ENCODE measurements at places on chromosomes 6 and 20.

- no peak overlapping the region for H3K27ac ChIP-seq
- DNase-seq = no peak
- H3K4me1 ChIP-seq = peaks cover 12% of the 10 kb centered on the region
- H3K27me3 ChIP-seq = peaks cover 42% of the 10 kb centered on the region
Measured at GRCh38 chr6:28585335-28585734, 59.7 kb downstream of the GPX5 start.

- no peak for DNase-seq
- no peak overlapping the region for H3K27ac ChIP-seq
- H3K4me3 ChIP-seq = no peak overlapping the region
- no peaks in the 10 kb centered on the region for H3K27me3 ChIP-seq
Measured at GRCh38 chr6:24273096-24273870, 84.6 kb downstream of the DCDC2 start.

GRCh38 chr6:167578371-167578901 lies 248.3 kb upstream of the AFDN start:
- H3K27ac ChIP-seq = no peak overlapping the region
- no peaks in the 10 kb centered on the region for H3K4me1 ChIP-seq
- no peaks in the 10 kb centered on the region for H3K27me3 ChIP-seq
- no peaks in the 10 kb centered on the region for H3K36me3 ChIP-seq
- no peak overlapping the region for H3K4me3 ChIP-seq

GRCh38 chr6:44298055-44298803 lies 14.9 kb downstream of the AARS2 start:
- H3K27ac ChIP-seq = no peak overlapping the region
- no peak for DNase-seq
- H3K4me3 ChIP-seq = no peak overlapping the region
- H3K27me3 ChIP-seq = peaks cover 17% of the 10 kb centered on the region

GRCh38 chr6:84119277-84119676 lies 85.7 kb downstream of the MRAP2 start:
- no peak overlapping the region for H3K27ac ChIP-seq
- H3K4me1 ChIP-seq = no peaks in the 10 kb centered on the region
- no peak overlapping the region for H3K4me3 ChIP-seq
- H3K27me3 ChIP-seq = no peaks in the 10 kb centered on the region
- no peak for DNase-seq
- H3K36me3 ChIP-seq = no peaks in the 10 kb centered on the region

GRCh38 chr6:49540614-49541013 lies 9.9 kb upstream of the C6orf141 start:
- H3K27me3 ChIP-seq = no peaks in the 10 kb centered on the region
- no peaks in the 10 kb centered on the region for H3K36me3 ChIP-seq
- H3K4me3 ChIP-seq = no peak overlapping the region
- H3K4me1 ChIP-seq = no peaks in the 10 kb centered on the region
- no peak for DNase-seq
- H3K27ac ChIP-seq = no peak overlapping the region

DNA sequence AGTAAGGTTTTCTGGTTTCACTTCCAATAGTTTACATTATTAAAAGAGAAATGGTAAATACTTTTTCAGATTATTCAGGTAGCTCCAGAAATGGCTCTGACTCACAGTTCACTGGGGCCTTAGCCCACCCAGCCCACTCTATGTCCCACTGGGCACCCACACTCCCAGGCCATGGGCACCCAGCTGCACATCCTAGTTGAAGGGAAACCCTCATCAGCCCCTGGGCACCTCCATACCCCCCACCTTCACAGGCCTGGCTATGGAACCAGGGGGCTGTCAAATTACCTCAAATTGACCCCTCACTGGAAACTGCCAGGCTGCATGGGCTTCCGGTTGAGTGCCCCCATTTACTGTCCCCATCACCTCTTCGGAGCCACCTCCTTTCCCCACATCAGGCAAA lies 51.5 kb downstream of the BMP7 start:
- DNase-seq = no peak
- no peaks in the 10 kb centered on the region for H3K36me3 ChIP-seq
- H3K4me3 ChIP-seq = no peak overlapping the region
- no peak overlapping the region for H3K27ac ChIP-seq
- H3K4me1 ChIP-seq = no peaks in the 10 kb centered on the region

DNA sequence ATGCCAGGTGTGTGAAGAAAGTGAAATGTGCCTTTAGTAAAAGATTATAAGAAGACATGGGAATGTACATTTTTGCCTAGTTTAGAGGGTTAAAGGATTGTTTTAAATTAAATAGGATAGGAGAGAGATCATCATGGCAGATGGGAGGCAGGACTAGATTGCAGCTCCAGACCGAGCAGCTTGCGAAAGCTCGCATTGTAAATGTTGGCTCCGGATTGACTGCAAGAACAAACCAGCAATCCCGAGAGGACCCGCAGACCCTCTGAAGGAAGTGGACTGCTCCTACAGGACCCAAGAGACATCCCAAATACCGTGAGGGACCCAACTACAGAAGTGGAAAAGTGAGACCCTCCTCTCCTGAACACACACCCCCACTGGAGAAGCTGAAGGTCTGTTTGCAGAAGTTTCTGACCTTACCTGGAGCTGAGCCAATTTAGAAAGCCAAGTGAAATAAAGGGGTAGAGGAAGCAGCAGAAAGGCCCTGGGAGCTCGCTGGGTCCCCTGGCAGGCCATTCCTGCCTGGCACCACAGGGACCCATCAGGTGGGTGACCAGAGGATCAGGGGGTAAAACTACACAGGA lies 30.0 kb upstream of the TPD52L1 start:
- no peak overlapping the region for H3K4me3 ChIP-seq
- H3K36me3 ChIP-seq = no peaks in the 10 kb centered on the region
- no peak for DNase-seq
- H3K27me3 ChIP-seq = no peaks in the 10 kb centered on the region
- H3K27ac ChIP-seq = no peak overlapping the region

DNA sequence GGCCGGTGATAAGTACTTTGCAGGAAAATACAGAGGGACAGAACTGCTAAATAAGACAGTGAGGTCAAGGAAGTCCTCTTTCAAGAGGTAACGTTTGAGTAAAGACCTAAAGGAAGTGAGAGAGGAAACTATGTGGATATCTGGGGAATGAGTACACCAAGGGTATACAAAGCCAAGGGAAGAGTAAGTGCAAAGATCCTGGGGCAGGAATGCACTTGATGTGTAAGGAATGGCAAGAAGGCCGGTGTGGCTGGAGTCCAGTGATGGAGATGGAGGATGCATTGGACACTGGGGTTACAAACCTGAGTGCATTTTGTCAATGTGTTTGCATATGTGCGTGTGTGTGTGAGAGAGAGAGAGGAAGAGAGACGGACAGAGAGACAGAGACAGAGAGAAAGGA lies 32.1 kb upstream of the TGM2 start:
- no peak overlapping the region for H3K27ac ChIP-seq
- H3K27me3 ChIP-seq = no peaks in the 10 kb centered on the region
- no peaks in the 10 kb centered on the region for H3K4me1 ChIP-seq
- H3K4me3 ChIP-seq = no peak overlapping the region
- DNase-seq = no peak

GRCh38 chr6:54085047-54085446 lies 26.2 kb upstream of the MLIP start:
- no peak overlapping the region for H3K27ac ChIP-seq
- no peaks in the 10 kb centered on the region for H3K4me1 ChIP-seq
- H3K27me3 ChIP-seq = no peaks in the 10 kb centered on the region
- DNase-seq = no peak

GRCh38 chr6:34145161-34146020 lies 496 bp downstream of the GRM4 start:
- no peaks in the 10 kb centered on the region for H3K36me3 ChIP-seq
- DNase-seq = no peak
- H3K4me1 ChIP-seq = peaks cover 33% of the 10 kb centered on the region
- peaks cover 6% of the 10 kb centered on the region for H3K27me3 ChIP-seq

GRCh38 chr6:46443623-46444022 lies 47.6 kb downstream of the RCAN2 start:
- H3K4me3 ChIP-seq = no peak overlapping the region
- no peaks in the 10 kb centered on the region for H3K36me3 ChIP-seq
- H3K27me3 ChIP-seq = no peaks in the 10 kb centered on the region
- DNase-seq = no peak
- H3K27ac ChIP-seq = no peak overlapping the region
- H3K4me1 ChIP-seq = no peaks in the 10 kb centered on the region

GRCh38 chr20:62087227-62087626 lies 21.5 kb upstream of the TAF4 start:
- H3K4me1 ChIP-seq = no peaks in the 10 kb centered on the region
- no peak overlapping the region for H3K27ac ChIP-seq
- H3K27me3 ChIP-seq = no peaks in the 10 kb centered on the region
- no peak overlapping the region for H3K4me3 ChIP-seq
- DNase-seq = no peak
- no peaks in the 10 kb centered on the region for H3K36me3 ChIP-seq

DNA sequence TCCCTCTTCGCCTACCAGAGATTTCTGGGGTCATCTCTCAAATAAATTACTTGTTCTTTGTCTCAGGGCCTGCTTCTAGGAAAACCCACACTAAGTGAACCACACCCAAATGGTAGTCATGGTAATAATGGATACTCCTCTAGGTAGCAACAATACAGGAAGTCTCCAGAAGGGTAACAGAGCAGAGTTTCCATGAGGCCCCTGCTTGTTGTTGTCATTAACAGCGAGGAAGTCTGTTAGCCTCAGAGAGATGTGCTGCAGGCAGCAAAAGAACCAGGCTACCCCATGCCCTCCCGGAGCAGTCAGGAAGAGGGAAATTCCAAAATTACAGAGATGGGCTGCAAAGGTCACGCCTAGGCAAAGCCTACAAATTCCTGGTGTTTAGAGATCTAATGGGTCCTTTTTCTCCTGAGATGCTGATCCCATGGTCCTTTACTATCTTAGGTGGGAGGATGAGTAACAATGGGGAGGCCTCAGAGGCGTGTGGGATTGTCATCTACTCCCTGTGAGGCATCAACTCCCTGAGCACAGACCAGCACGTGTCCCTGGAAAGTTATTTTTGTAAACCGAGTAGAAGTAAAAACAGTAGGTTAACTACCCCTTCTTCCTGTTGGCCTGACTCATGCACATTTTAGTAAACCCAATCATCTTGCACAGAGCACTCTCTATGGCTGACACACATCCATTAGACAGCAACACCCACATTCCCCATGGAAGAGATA lies 10.1 kb downstream of the ISM1 start:
- peak; percentile 92 for DNase-seq
- H3K4me3 ChIP-seq = peak overlapping the region; percentile 8
- H3K4me1 ChIP-seq = peaks cover 8% of the 10 kb centered on the region

DNA sequence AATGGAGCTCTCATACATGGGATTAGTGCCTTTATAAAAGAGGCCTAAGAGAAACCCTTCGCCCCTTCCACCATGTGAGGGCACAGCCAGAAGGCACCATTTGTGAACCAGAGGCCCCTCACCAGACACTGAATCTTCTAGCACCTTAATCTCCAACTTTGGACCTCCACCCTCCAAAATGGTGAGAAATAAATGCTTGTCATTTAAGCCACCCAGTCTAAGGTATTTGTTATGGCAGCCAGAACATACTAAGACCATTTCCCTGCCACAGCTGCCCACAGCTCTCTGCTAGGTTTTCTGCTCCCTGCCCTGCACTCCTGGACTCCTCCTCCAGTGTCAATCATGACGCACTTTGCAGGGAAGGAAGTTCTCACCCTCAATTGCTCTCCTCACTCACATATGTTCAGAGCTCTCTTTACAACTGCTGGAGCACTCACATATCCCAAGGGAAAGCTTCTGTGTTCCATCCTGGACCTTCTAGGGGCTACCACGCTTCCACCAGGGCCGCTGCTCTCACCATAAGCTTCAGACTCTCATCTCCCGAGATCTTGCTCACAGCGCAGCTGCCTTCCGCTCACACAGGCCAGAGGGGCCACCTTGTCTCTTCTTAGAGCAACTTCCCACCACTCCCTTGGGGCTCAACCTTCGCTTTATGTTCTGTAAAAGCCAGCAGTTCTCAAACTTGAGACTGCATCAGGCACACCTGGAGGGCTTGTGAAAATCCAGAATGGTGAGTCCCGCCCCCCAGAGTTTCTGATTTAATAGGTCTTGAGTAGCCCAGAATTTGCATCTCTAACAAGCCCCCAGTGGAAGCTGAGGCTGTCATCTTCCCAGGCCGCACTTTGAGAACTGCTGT lies 1.6 kb upstream of the LY86 start:
- H3K36me3 ChIP-seq = no peaks in the 10 kb centered on the region
- H3K4me1 ChIP-seq = peaks cover 7% of the 10 kb centered on the region
- H3K27ac ChIP-seq = no peak overlapping the region
- DNase-seq = no peak

- H3K4me3 ChIP-seq = no peak overlapping the region
- no peak for DNase-seq
- H3K36me3 ChIP-seq = no peaks in the 10 kb centered on the region
- no peaks in the 10 kb centered on the region for H3K27me3 ChIP-seq
- peaks cover 10% of the 10 kb centered on the region for H3K4me1 ChIP-seq
Measured at GRCh38 chr6:105817370-105817769, 268.8 kb upstream of the PRDM1 start.

- H3K27ac ChIP-seq = no peak overlapping the region
- no peak overlapping the region for H3K4me3 ChIP-seq
- DNase-seq = no peak
- H3K36me3 ChIP-seq = no peaks in the 10 kb centered on the region
- H3K4me1 ChIP-seq = no peaks in the 10 kb centered on the region
Measured at GRCh38 chr6:129110690-129111343, 227.9 kb downstream of the LAMA2 start.

GRCh38 chr6:50973464-50973863 lies 154.8 kb downstream of the TFAP2B start:
- H3K4me3 ChIP-seq = no peak overlapping the region
- H3K36me3 ChIP-seq = no peaks in the 10 kb centered on the region
- H3K27ac ChIP-seq = no peak overlapping the region
- no peaks in the 10 kb centered on the region for H3K27me3 ChIP-seq

DNA sequence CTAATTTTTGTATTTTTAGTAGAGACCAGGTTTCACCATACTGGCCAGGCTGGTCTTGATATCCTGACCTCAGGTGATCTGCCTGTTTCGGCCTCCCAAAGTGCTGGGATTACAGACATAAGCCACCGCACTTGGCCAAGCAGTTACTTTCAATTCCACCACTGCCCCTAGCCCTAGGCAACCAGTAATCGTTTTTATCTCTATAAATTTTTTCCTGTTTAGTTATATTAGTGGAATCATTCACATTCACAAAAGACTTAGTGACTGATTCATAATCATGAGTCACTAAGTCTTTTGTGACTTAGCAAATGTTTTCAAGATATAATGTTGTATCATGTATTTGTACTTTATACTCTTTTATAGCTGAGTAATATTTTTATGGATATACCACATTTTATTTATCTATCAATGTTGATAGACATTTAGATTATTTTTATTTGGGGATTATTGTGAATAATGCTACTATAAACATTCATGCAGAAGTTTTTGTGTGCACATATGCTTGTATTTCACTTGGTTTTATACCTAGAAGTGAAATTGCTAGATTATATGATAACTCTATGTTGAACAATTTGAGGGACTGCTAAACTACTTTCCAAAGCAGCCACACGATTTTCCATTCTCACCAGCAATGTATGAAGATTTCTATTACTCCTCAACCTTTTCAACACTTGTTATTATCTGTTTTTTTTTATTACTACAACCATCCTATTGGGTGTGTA lies 421.4 kb upstream of the ID4 start:
- H3K4me3 ChIP-seq = no peak overlapping the region
- no peak overlapping the region for H3K27ac ChIP-seq
- no peaks in the 10 kb centered on the region for H3K27me3 ChIP-seq
- H3K4me1 ChIP-seq = no peaks in the 10 kb centered on the region
- no peak for DNase-seq
